Sigmoid colon (tissue), 7 donors: ENCODE measurements at places on chromosomes 5 and 9. TPM values are rescaled to one million over a fixed set of nuclear protein-coding genes. Genes with fewer than 3 reads are reported as not detected.
A peak's percentile ranks its signal among the peaks of the same experiment; 100 is the strongest.

The FAM221B gene
- total RNA-seq: not detected

The OR1L6 gene
- not detected for total RNA-seq

The SLCO4C1 gene
- total RNA-seq: not detected

The PLCXD3 gene
- 1.9 TPM for total RNA-seq

The GPX8 gene
- total RNA-seq: 14.2 TPM

The TMEM171 gene
- total RNA-seq: not detected

The APBB3 gene
- total RNA-seq: 24.4 TPM

DNA sequence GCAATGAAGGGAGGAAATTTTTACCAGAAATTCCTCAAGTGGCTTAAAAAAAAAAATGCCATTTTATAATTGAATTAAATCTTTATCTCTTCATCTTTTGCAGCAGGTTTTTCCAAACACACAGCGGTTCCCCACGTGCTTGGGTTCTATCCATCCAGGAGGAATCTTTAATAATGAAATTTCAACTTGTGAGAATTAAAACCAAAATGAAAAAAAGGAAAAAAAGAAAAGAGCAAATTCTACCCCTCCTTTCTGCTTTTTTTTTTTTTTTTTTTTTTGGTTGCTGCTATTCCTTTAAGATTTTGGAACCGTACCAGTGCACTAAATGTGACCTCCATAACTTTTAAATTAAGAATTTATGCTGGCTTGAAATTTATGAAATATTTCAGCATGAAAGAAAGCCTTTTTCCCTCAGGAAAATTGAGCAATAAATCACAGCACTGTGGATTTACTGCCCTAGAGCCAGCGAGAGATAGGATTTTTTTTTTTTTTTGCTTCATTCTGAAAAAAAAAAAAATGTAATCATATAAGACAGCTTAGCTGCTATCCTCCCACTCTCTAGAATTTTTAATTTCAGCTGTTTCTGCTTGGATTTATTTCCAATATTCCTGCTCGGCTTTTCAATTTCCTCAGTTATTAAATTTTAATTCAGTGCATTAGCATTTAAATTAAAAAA is 88.5 kb downstream of the ZNF618 start:
- H3K4me3 ChIP-seq: no peak overlapping the region
- H3K27me3 ChIP-seq: no peaks in the 10 kb centered on the region
- no peak for DNase-seq
- H3K36me3 ChIP-seq: no peaks in the 10 kb centered on the region
- no peaks in the 10 kb centered on the region for H3K4me1 ChIP-seq

GRCh38 chr9:114271556-114272510 is 51.1 kb upstream of the ORM1 start:
- H3K27ac ChIP-seq: no peak overlapping the region
- H3K4me3 ChIP-seq: no peak overlapping the region
- peak; percentile 75 for DNase-seq
- no peaks in the 10 kb centered on the region for H3K4me1 ChIP-seq

- no peak for DNase-seq
- H3K27ac ChIP-seq: no peak overlapping the region
- no peaks in the 10 kb centered on the region for H3K27me3 ChIP-seq
- H3K4me1 ChIP-seq: peaks cover 29% of the 10 kb centered on the region
- peak overlapping the region; percentile 69 for H3K4me3 ChIP-seq
Measured at GRCh38 chr5:14665949-14666348, 1.4 kb downstream of the OTULIN start.

GRCh38 chr5:4015709-4016108 is 420.1 kb downstream of the IRX1 start:
- H3K4me3 ChIP-seq: no peak overlapping the region
- H3K27me3 ChIP-seq: no peaks in the 10 kb centered on the region
- H3K4me1 ChIP-seq: no peaks in the 10 kb centered on the region
- DNase-seq: no peak
- no peaks in the 10 kb centered on the region for H3K36me3 ChIP-seq

- H3K4me3 ChIP-seq: no peak overlapping the region
- no peak for DNase-seq
- H3K36me3 ChIP-seq: no peaks in the 10 kb centered on the region
Measured at GRCh38 chr9:27248702-27249101, 48.2 kb downstream of the EQTN start.

DNA sequence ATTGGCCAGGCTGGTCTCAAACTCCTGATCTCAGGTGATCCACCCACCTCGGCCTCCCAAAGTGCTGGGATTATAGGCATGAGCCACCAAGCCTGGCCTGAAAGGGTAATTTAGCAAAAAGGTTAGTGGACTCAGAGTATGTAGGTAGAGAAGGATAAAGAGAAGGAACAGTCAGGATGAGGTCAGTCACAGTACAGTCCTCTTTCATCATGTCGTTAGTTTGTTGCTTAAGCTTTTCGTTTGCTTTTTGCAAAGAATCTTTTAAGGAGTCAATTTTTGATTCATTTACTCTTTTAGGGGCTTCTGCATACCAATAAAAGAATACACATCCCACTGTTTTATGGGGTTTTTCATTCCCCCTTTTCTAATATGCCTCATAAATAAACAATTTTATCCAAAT is 17.8 kb upstream of the GBGT1 start:
- DNase-seq: no peak
- no peaks in the 10 kb centered on the region for H3K4me1 ChIP-seq
- H3K4me3 ChIP-seq: no peak overlapping the region
- H3K27me3 ChIP-seq: no peaks in the 10 kb centered on the region
- H3K27ac ChIP-seq: no peak overlapping the region
- H3K36me3 ChIP-seq: no peaks in the 10 kb centered on the region

DNA sequence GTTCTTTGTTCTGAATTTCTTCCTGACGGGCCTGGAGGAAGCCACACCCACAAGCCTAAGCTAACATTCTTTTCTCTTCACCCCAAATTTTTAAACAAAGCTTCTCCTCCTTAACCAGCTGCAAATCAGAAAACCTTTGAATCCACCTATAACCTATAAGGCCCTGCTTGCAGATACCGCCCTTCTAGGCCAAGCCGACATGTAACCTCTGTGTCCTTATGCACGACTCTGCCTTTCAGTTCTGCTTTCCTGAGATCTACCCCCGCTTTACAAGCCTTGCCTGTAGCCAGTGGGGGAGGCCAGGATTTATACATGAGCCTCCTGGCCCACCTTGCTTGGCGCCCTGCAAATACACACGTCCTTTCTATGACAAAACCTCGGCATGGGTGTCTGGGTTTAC is 19.3 kb downstream of the BRD9 start:
- peaks cover 69% of the 10 kb centered on the region for H3K36me3 ChIP-seq
- no peaks in the 10 kb centered on the region for H3K4me1 ChIP-seq
- no peak overlapping the region for H3K4me3 ChIP-seq
- no peak overlapping the region for H3K27ac ChIP-seq

- no peak overlapping the region for H3K4me3 ChIP-seq
- H3K27ac ChIP-seq: no peak overlapping the region
- H3K4me1 ChIP-seq: no peaks in the 10 kb centered on the region
- no peaks in the 10 kb centered on the region for H3K36me3 ChIP-seq
- no peak for DNase-seq
Measured at GRCh38 chr9:37929441-37929895, 25.5 kb upstream of the SLC25A51 start.

GRCh38 chr5:33088176-33088575 is 352.6 kb upstream of the TARS1 start:
- no peak for DNase-seq
- H3K4me1 ChIP-seq: no peaks in the 10 kb centered on the region
- H3K27ac ChIP-seq: no peak overlapping the region
- no peaks in the 10 kb centered on the region for H3K27me3 ChIP-seq

GRCh38 chr9:70987986-70988385 is 133.4 kb downstream of the TRPM3 start:
- H3K27me3 ChIP-seq: no peaks in the 10 kb centered on the region
- no peak for DNase-seq
- H3K4me3 ChIP-seq: no peak overlapping the region
- no peak overlapping the region for H3K27ac ChIP-seq

DNA sequence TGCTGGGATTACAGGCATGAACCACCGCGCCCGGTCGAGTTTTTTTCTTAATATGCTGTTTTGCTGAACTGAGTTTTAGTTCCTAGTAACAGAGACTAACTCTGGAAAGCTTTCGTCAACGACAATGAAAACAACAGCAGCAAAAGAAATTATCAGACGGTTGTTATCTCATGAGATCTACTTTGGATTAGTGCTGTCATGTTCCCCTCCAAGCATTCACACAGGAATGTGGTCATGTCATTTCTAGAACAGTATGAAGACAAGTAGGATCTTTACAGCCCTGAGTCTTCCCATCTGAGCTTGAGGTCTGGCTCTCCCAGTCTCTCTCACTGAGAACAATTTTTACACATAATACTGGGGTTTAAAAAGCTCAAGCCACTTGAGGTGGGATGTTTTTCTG is 4.0 kb upstream of the ANKRD33B start:
- H3K4me1 ChIP-seq: peaks cover 25% of the 10 kb centered on the region
- H3K4me3 ChIP-seq: no peak overlapping the region
- H3K27me3 ChIP-seq: peaks cover 25% of the 10 kb centered on the region
- DNase-seq: no peak
- H3K27ac ChIP-seq: no peak overlapping the region

DNA sequence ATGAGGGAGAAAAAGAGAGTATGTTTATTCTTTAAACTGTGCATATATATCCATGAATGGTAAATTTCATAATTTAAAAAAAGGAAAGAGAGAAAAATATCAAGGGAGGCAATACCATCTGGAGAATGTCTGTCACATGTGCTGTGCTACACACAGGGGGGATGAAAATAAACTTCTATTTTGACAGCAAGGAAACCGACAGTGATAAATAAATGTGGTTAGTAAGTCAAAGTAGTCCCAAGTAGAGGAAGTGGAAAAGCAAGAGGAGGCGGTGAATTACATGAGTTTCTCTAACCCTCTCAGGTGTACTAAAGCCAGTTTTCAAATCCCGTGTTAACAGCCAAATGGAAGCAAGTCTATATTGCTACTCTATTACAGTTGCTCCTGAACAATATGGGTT is 83.3 kb downstream of the ICE1 start:
- no peak overlapping the region for H3K4me3 ChIP-seq
- DNase-seq: no peak
- no peak overlapping the region for H3K27ac ChIP-seq
- no peaks in the 10 kb centered on the region for H3K36me3 ChIP-seq

GRCh38 chr5:159424123-159424522 is 93.8 kb upstream of the IL12B start:
- no peaks in the 10 kb centered on the region for H3K4me1 ChIP-seq
- no peaks in the 10 kb centered on the region for H3K27me3 ChIP-seq
- no peak overlapping the region for H3K4me3 ChIP-seq
- no peak for DNase-seq
- no peaks in the 10 kb centered on the region for H3K36me3 ChIP-seq

GRCh38 chr5:38922199-38922598 is 76.4 kb downstream of the OSMR start:
- no peaks in the 10 kb centered on the region for H3K36me3 ChIP-seq
- no peak overlapping the region for H3K4me3 ChIP-seq
- H3K27ac ChIP-seq: no peak overlapping the region
- DNase-seq: no peak
- H3K27me3 ChIP-seq: no peaks in the 10 kb centered on the region

DNA sequence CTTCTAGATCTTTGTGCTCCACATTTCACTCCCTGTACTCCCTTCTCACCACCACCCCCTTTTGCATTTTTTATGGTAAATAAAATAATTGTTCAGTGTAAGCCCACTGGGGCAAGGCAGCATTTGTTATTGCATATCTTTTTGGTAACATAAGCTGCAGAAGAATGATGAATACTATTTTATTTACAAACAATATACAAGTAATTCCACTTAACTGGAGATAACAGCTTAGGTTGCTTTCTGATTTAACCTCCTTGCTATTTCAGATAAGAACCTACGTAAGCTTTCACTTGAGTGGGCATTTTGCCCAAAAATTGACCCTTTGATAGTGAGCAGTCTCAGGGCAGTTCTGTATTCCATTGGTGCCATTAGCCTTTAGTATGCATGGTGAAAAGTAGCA is 417.9 kb downstream of the SH3GL2 start:
- DNase-seq: no peak
- no peak overlapping the region for H3K27ac ChIP-seq
- H3K4me3 ChIP-seq: no peak overlapping the region
- H3K27me3 ChIP-seq: no peaks in the 10 kb centered on the region

- H3K27ac ChIP-seq: peak overlapping the region; percentile 85
- peaks cover 2% of the 10 kb centered on the region for H3K4me1 ChIP-seq
- no peaks in the 10 kb centered on the region for H3K27me3 ChIP-seq
Measured at GRCh38 chr5:147403651-147404640, 105.9 kb downstream of the DPYSL3 start.

- peak overlapping the region; percentile 2 for H3K27ac ChIP-seq
- DNase-seq: no peak
- H3K4me1 ChIP-seq: peaks cover 33% of the 10 kb centered on the region
- H3K4me3 ChIP-seq: no peak overlapping the region
Measured at GRCh38 chr9:14133394-14133793, 180.5 kb downstream of the NFIB start.

DNA sequence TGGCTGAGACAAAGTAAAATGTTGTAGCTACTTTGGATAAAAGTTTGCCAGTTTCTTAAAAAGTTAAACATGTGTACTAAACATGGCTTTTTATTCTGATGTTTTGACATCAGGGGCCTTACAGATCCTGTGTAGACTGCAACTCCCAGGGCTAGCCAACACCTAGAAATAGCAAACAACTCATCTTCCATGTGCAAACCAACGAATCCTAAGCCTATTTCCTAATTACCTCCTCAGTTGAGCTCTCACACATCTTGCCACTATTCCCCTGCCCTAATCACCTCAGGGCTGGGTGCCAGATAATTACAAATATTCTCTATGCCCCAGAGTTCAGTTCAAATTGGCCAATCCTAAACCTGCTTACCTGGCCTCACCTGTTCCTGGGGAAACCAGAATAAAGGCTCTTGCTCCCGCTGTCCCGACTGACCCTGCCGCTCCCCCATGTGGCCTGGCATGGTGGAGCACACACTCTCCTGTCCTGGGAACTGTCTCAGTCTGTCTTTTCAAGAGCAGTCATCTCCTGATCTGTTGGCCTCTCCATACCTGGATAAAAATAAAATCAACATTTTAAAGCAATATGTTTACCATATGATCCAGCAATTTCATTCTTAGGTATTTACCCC is 37.1 kb upstream of the FAM169A start:
- no peaks in the 10 kb centered on the region for H3K27me3 ChIP-seq
- no peak for DNase-seq
- H3K27ac ChIP-seq: no peak overlapping the region
- H3K4me1 ChIP-seq: no peaks in the 10 kb centered on the region
- H3K36me3 ChIP-seq: no peaks in the 10 kb centered on the region
- no peak overlapping the region for H3K4me3 ChIP-seq
